ENCODE measurements at places on chromosomes 4 and X.
A peak's percentile ranks its signal among the peaks of the same experiment; 100 is the strongest.

- no peak for DNase-seq
These were observed 17.4 kb upstream of the ARHGAP36 start for GRCh38 chrX:131040781-131041180.

DNA sequence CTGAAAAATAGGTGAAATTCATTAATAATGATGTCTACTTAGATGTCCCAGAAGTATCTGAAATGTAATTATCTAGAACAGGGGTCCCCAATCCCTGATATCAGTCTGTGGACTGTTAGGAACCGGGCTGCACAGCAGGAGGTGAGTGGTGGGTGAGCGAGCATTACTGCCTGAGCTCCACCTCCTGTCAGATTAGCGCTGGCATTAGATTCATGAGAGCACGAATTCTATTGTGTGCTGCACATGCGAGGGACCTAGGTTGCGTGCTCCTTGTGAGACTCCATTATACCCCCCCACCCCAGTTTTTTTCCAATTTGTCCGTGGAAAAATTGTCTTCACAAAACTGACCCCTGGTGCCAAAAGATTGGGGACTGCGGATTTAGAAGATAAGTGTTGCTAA is 458.8 kb downstream of the CCSER1 start:
- DNase-seq, result no peak

- no peak for DNase-seq
These were observed 130.9 kb upstream of the GABRG1 start for GRCh38 chr4:46254788-46255187.

GRCh38 chrX:44474410-44474809 is 68.2 kb downstream of the FUNDC1 start:
- DNase-seq, result no peak

- DNase-seq, result no peak
These were observed 128.4 kb downstream of the BTC start for GRCh38 chr4:74665876-74666275.

- DNase-seq, result no peak
These were observed 44.7 kb downstream of the GALNT7 start for GRCh38 chr4:173213296-173213695.

- no peak for DNase-seq
These were observed 12.3 kb downstream of the LRP2BP start for GRCh38 chr4:185383451-185383850.

- no peak for DNase-seq
These were observed 42.4 kb upstream of the ARHGEF6 start for GRCh38 chrX:136823175-136823574.

- DNase-seq, result no peak
These were observed 64.1 kb downstream of the WWC2 start for GRCh38 chr4:183163135-183163534.

DNA sequence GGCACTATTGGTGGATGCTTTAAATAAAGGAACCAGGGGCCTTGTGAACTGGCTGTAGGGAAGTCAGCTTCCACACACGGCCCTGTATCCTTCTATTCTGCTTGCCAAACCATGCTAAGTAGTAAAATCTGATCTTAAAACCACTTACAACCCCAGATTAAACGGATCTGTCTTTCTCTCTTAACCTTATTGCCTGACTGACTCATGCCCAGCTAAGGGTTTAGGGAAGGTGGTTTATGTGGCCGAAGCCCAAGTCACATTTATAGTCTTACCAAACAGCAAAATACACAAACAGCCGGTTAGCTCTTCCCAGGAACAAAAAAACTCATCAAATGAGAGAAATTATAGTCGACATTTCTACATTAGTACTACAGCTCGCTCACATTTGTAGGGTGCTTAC is 988.4 kb upstream of the TENM3 start:
- DNase-seq, result no peak

DNA sequence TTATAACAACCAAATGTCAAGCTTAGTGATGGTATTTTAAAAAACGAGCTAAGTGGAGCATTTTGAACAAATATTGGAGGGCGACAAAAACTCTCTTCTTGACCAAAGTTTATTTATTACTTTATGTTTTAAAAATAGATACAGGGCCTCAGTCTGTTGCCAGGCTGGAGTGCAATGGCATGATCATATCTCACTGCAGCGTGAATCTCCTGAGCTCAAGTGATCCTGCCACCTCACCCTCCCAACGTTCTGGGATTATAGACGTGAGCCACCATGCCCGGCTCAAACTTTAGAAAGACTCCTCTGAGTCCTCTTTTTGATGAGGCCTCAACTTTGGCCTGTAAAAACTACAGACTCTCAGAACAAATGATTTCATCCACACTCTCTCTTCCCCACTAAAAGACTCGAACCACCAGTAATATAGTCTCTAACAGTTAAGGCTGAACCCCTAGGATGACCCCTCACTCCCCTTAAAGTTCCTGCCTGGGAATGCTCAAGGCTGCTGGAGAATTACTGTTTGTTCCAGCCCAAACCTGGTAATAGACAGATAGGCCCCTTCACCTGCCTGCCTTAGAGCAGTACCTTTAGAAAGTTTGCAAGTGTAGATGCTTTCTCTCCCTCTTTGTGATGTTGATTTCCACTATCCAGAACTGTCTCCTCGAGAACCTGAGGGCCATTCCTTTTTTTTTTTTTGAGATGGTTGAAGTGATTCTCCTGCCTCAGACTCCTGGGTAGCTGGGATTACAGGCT is 55.3 kb upstream of the HPSE start:
- DNase-seq, result no peak

- no peak for DNase-seq
These were observed 80.5 kb downstream of the CLDN34 start for GRCh38 chrX:10047631-10048030.

- DNase-seq, result no peak
These were observed 1070.6 kb upstream of the GRID2 start for GRCh38 chr4:91233164-91233563.

DNA sequence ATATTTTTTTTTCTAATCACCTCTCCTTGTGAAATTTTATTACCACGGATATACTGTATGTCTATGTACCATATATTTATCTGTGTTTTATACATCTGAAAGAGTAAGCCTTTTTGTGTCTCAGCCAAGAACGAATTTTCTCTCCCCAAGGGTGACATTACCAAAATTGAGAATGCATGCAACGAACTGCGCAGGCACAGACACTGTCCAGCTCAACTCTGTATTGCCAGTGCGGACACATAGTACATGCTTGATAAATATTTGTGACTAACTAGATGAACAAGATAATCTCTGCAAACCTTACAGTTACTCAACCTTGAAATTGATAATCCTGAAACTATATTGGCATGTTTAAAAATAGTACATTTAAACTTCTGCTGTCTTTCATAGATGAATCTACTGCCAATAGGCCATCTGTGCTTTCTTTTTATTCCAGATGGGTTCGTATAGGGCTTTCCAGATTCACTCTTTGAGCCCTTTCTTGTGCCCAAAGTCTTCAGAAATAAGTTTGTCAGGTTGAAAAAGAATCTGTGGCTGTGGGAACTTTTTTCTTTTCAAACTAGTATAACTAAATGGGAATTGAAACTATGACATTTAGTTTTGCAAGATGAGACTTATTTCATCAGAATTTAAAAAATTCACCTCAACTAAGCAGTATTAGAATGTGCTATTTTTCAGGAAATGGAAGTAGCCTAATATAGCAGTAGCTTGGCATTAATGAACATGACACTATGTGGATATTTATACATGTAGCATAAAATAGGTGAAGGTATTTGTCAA is 38.9 kb downstream of the DTHD1 start:
- DNase-seq, result no peak

- DNase-seq, result no peak
These were observed 227.8 kb downstream of the NAF1 start for GRCh38 chr4:162938738-162939485.

DNA sequence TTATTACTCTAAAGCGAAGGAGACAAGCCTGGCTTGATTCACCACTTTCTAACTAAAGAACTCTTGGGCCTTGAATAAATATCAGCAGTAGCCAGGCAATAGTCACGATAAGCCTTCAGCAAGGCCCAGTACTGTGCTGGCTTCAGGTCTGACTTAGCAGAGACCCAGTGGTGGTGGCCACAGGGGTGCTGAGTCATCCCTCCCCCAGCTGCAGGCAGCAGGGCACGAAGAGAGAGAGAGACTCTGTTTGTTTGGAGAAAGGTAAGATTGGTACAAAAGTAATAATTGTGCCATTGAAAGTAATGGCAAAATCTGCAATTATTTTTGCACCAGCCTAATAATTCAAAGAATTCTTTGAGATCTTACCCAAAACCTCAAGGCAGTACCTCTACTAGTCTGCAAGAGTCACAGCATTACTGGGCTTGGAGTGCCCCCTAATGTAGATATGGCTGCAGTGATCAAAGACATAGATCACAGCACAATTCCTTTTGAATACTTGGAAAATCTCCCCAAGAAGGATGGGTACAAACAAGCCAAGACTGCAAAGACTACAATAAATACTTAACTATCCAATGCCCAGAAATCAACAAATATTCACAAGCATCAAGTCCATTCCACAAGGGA is 159.5 kb upstream of the USP38 start:
- no peak for DNase-seq

GRCh38 chrX:42755815-42756214 is 22.1 kb downstream of the PPP1R2C start:
- no peak for DNase-seq

GRCh38 chr4:51906167-51906958 is 63.4 kb downstream of the DCUN1D4 start:
- no peak for DNase-seq

GRCh38 chr4:84381759-84382158 is 117.3 kb downstream of the NKX6-1 start:
- no peak for DNase-seq

- no peak for DNase-seq
These were observed 15.1 kb upstream of the H2AZ1 start for GRCh38 chr4:99965173-99965572.

DNA sequence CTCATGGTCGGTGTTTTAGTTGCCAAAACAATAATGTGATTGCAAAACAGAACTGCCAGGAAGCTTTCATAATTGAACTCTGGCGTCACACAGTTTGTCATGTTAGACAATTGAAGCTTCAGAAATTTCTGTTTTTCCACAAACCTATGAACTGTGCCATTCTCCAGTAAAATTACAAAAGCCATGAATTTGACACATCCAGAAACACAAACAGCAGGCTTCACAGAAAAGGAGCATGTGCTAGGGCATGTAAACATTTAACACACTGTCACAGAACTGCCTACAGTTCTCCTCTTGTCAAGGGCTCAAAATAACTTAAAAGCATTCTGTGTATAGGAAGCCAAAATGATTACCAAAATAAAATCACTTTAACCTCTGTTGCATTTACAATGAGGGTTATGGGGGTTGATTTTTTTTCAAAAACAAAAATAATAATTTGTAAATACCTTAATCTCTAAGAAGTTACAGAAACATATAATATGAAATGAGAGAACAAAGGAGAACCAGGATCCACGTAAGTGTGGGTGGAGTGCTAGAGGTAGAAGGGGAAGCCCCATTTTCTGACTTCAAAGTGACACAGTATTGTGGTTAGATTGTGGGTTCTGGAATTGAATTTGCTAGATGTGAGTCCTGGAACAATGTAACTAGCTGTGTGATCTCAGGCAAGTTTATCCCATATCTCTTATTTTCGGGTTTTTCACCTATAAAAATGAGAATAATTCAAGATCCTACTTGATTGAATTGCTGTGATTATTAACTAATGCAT is 295.0 kb downstream of the CENPC start:
- DNase-seq, result no peak

DNA sequence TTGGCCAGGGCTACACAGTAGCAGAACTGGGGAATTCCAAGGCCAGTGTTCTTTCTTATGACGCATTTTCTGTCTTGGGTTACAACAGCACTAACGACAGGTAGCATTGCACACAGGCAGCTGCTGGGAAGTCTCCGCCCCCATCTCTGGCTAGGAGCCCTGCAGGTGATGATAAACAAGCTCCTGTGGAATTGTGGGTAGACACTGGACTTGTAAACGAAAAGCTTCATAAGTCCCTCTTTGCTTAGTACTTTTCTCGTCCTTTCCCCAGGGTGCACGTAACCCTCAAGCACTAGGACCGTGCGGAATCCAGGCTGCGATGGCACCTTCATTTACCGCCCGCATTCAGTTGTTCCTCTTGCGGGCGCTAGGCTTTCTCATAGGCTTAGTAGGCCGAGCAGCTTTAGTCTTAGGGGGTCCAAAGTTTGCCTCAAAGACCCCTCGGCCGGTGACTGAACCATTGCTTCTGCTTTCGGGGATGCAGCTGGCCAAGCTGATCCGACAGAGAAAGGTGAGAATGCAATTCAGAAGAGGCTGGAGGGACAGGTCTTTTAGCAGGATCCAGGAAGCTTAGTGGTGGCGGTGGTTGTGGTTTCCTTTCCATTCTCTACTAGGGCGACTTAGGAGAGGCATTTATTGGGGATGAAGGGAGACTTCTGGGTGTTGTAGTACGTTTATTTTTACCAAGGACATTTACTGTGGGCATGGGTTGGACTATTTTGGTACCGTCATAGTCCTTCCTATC is at the start of gene FAAH2:
FAAH2 (plus strand) TSS at position 200 of the 745 bp plus-strand sequence; CDS start at position 320, 120 bp downstream.
- DNase-seq, result peak; percentile 32

GRCh38 chrX:150581093-150581775 is 12.8 kb downstream of the MTM1 start:
- DNase-seq, result no peak

- DNase-seq, result no peak
These were observed 34.3 kb downstream of the CLDN34 start for GRCh38 chrX:10001496-10001895.

DNA sequence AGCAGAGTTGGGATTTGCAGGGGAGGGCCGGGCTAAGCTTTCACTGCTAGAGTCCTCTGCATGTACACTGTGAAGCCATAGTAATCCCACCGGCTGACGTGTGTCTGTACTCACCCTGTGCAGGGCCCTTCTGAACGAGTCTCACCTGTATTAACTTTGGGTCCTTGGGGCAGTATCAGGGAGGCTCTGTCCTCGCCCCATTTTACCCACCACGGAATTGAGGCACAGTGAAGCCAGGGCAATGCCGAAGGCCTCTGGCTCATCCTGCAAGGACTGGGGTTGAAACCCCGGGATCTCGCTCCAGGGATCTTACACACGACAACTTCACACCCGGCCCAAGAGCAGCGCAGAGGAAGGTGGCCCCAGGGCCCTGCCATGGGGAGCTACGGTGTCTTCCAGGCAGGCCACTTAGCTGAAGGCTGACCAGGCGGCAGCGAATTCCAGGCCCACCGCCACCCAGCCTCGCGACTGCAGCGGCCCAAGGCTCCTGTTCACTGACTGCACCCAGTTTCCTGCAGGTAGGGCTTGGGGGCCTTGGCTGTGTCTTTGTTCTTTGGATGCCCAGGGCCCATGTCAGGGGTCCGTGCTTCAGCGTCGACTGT is 75.5 kb upstream of the ADRA2C start:
- DNase-seq, result no peak

Data from stimulated activated CD4-positive, alpha-beta T cell treated with anti-CD3 and anti-CD28 coated beads, Interleukin-1b, Interleukin-23, amount 100 ng/mL, for 1 hour (primary cell).